Jurkat, Clone E6-1 (cell line): ENCODE measurements at places on chromosomes 5 and 9.

- no peak for DNase-seq
These were observed 822 bp downstream of the DENND4C start for GRCh38 chr9:19231126-19231903.

GRCh38 chr9:95213117-95213516 lies 104.4 kb downstream of the FANCC start:
- DNase-seq: no peak

DNA sequence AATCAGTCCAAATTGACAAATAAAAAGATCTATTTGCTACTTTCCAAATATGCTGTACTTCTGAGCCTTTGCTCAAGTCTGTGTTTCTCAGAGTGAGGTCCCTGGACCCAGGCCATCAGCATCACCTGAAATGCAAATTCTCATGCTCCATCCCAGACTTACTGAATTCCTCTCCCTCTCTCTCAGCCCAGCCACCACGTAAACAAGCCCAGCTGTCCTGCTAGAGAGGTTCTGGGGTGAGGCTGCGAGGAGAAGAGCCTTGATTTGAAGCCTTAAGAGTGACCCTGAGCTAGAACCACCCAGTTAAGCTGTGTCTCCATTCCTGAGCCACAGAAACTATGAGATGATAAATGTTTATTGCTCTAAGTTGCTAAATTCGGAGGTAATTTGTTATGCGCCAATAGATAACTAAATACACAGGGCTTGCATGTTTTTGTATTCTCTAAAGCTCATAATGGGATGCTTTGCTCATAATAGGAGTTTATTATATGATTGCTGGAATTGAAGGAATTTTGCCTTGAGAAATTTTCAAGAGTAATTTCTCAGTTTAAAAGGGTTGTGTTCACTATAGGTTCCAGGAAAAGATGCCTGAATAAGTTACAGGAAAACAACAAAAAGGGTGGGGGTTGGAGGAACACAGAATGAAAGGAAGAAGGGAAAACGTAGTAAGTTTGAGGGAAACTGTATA lies 98.9 kb upstream of the SPATA31D4 start:
- no peak for DNase-seq

GRCh38 chr5:1054799-1055775 lies 46.5 kb downstream of the NKD2 start:
- no peak for DNase-seq

GRCh38 chr5:113246361-113246870 lies 188.4 kb downstream of the TSSK1B start:
- DNase-seq: no peak

DNA sequence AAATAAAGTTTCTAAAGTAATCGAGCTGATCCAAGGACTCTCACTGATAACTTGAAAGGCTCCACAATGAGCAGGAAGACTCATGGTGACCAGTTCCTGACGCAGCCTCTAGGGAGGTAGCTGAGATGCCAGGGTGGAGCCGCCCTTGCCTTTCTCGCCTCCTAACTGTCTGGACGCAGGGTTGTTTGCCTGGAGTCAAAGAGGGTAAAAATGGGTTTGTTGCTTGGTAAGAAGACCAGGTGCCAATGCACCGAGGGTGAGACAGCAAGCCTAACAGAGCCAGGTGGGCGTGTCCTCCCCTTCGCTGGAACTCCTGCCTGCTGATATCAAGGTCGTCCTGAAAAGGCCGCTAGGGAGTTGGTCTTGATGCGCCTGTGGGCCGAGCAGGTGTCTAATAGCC lies 48.6 kb upstream of the FCN1 start:
- DNase-seq: no peak

DNA sequence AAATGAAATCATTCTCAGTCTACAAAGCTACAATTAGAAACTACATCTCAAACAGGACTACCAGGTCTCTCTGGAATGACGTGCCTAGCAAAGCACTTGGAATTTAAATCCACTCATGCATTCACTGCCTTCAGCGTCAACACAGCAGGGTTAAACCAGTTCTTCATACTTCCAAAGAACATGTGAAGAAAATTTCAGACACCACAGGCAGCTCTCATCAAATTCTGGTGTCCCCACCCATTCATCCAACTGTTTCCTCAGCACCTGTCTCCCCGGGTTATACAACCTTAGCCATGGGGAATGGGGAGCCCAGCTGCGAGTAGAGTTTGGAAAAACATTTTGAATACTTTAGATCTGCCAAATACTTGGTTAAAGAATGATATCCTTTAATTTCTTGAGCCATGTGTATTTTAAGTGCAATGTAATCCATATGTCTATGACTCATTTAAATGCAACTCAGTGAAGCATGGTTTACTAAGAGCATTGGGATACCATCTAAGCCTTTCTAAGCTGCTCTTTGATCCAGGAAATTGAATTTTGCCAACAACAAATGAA lies 17.5 kb downstream of the ADAM19 start:
- DNase-seq: no peak

GRCh38 chr5:61809651-61810050 lies 477.6 kb downstream of the ZSWIM6 start:
- DNase-seq: no peak

DNA sequence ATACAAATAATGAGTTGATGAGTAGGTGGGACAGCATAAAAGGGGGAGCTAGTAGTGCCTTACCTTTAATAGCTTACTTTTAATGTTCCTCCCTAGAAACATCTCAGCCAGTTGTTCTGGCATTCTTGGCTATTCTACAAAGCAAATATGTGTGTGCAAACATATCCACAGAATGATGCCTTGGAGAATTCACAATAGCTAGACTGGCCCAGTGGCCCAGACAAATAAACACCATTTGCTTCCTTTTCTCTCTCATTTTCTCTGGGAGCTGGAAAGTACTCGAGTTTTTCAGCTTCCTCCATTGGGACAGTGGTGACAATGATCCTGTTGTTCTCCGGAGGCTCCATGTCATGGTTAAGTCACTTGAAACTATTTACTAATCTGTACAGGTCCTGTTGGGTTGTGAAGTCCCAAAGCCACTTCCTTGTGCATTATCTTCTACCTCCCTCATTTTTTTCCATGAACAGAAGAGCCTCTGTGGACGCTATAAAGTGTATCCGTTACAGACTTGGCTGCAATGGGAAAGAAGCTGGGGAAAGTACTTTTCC lies 122.9 kb downstream of the DMAC1 start:
- DNase-seq: no peak

- peak; percentile 96 for DNase-seq
These were observed 32.9 kb upstream of the MAN2A1 start for GRCh38 chr5:109656829-109657228.

GRCh38 chr9:128819716-128820664 lies 1.7 kb downstream of the ENDOG start:
- no peak for DNase-seq

DNA sequence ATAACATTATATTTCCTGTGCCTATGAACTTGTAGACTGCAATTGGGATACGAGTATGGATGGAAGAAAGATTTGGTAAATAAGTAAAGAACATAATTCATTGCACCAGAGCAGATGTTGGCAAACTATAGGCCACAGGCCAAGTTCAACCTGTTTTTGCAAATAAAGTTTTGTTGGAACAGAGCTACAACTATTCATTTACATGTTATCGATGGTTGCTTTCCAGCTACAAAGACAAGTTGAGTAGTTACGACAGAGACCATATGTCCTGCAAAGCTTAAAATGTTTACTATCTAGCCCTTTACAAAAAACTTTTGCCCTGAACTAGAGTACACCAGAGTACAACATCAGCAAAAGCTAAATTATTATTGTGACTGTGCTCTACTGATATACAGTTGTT lies 169.1 kb upstream of the DMAC1 start:
- DNase-seq: no peak

DNA sequence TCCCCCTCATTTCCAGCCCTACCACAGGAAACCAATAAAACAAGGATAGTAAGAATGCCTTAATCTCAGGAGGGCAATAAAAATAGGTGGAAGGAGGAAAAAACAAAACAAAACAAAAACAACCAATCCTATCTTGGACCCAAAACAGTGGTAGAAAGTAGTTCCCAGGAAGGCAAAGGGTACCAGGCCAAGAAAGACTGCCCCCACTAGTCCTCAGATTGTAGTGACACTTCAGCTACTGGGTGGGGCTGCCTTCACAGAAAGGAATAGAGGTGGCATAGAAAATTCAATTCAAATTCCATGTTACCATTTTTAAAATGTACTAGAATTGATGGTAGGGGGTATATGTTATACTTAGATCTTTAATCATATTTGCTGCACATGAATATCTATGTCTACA lies 59.3 kb downstream of the DPYSL3 start:
- no peak for DNase-seq

- DNase-seq: no peak
These were observed 17.1 kb downstream of the TPPP start for GRCh38 chr5:675871-676698.

DNA sequence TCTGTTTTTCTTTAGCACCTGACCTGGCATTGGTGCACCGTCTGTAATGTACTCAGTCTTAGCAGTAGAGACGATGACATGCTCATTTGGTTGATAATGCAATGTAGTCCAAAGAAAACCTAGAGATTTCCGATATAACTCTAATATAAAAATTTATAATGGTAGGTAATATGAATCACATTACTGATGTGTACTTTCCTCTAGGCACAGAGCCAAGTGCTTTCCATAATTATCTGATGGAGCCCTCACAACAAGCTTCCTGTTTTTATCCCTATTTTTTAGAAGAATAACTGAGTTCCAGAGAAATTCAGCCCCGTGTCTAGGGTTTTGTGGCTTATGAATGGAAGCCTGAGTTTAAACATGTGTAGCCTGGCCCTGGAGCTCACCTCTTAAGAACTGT lies 53.7 kb downstream of the KDM4C start:
- DNase-seq: no peak

DNA sequence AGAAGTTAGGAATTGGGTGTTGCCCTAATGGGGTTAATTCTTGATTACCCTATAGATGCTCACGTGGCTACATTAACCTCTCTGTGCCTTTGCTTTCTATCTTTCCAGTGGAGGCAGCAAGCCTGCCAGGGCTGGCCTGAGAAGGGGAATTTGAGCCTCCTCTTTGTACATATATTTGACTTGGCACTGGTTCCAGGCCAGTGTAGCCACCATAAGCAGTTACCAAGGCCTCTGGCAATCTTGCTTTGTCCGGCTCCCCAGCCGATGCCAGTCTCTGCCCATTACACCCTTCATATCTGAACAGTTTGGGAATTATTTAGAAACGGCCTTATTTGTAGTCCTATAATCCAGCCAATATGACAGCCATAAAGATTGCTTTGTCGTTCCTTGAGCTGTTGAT lies 58.6 kb upstream of the PPARGC1B start:
- no peak for DNase-seq

DNA sequence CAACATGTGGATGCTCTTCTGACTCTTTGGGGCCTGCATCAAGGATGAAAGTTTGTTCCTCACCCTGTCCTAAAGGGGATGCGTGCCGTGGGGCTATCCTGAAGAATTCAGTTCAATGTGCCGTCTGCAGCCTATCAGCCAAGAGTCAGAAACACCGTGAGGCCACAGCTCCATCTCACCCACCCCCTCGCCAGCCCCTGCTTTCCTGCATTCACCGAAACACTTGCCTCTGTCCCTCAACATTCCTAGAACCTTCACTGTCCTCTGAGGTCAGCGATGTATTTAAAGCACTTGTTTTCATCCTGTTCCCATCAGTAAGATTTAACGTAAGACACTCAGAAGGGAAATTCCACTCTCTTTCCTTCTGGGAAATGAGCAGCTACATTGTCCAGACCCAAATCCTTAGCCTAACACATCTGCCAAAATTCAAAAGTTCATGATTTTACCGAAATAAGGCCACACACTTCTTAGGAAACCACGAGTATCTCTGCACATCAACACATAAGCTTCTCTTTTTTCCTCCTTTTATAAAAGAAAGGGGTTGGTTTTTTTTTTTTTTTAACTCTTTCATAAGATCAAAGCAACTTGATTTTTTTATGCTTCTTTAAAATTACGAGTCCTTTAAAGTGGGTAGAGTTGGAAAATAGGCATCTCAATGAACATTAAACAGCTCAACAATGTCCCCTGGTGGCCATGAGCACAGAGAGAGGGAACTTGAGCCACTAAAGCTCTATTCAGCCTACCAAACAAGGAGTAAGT lies 100.7 kb downstream of the SUSD1 start:
- peak; percentile 71 for DNase-seq

GRCh38 chr9:129221233-129221632 lies 43.2 kb upstream of the IER5L start:
- peak; percentile 38 for DNase-seq

DNA sequence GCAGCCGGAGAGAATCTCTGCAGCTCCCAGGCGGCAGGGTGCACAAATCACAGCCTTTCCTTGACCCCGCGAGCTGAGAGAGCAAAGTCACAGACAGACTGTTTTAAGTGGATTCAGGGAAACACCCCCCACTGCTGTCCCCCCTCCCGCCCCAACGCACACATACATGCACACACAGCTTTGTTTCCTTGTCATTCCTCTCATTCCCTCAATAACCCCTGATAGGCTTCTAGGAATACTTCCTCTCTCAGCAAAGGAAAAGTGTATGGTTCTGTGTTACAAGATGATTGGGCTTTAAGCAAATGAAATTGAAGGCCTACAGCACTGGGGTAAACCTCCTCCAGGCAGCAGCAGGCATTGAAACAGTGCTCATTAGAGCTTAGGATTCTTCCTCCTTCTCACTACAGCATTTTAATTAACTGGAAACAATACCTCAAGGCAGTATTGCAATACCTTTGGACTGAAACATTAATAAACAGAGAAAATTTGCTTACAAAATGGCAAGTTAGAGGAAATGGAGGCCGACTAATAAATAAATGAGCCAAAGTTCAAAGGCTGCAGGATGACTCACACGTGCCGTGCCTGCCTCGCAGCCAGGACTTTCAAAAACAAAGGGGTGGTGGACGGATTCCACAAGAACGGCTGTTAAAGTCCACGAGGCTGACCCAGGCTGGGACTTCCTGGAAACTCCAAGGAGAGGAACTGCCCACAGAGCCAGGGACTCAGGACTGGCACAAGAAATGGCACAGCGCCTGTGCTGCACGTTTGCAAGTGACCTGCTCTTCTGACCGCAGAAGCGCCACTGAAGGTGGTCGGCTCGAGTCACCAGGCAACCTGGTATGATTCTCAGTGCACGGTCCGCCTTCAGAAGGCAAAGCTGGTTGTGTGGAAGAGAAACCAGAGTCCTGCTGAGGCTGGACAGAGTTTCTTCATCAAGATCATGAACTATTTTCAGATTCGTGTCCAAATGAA lies 236.2 kb downstream of the SYK start:
- DNase-seq: no peak

DNA sequence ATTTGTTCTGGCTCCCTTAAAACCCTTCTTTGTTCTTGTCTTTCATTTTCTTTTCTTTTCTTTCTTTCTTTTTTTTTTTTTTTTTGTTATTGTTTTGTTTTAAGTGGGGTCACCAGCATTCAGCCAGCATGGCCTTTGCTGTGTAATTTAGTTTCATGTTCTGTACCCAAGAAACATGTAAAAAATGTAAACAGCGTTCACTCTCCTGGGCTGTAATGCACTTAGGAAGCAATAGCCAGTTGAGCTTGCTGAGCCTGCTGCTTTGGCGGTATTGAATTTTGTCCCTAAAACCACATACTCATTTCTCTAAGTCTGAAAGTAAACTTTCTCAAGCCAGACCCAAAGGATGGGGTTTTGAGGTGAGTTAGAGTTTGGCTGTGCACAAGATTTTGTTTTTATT lies 158.6 kb downstream of the PAPPA start:
- DNase-seq: no peak
